SK-MEL-5 (cell line): ENCODE measurements at places on chromosomes 12 and 14. TPM values are rescaled to one million over a fixed set of nuclear protein-coding genes. Genes with fewer than 3 reads are reported as not detected.

DNA sequence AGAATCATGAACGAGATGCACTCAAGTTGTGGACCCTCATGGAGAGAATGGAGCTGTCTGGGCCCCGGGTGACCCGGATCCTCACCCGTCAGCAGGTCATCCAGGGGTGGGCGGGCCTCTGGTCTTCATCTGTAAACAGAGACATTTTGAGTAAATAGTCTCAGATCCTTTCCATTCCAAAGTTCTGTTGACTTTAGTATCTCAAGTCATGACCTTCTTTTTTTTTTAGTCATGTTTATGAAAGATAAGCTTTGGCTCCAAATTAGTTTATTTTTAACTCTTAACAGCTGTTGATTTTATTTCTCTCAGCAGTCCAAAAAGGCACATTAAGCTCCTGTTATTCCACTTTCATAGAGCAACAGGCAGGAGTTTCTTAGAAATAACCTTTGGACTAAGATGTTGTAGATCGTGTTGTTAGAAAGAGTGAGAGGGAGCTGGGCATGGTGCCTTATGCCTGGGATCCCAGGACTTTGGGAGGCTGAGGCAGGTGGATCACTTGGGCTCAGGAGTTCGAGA lies 48.9 kb upstream of the AMN start:
- no peak for DNase-seq

- no peak for DNase-seq
These were observed 19.6 kb downstream of the TC2N start for GRCh38 chr14:91847693-91848092.

DNA sequence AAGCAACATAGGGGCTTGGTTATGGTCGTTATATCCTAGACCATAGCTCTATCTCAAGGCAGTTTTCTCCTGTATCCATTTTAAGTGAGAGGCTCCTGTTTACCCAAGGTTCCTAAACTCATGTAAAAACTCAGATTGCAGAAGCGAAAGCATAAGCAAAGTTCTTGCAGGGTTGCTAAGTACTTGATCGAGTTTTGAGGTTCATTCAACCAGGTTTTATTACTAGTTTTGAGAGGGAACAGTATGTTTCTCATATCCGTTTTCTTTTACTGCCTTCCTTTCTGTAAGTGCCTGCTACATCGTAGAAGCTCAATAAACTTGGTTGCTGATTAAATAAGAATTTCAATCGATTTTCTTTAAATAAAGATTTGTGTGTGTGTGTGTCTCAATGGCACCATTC lies 5.1 kb downstream of the AKAP3 start:
- DNase-seq: no peak

DNA sequence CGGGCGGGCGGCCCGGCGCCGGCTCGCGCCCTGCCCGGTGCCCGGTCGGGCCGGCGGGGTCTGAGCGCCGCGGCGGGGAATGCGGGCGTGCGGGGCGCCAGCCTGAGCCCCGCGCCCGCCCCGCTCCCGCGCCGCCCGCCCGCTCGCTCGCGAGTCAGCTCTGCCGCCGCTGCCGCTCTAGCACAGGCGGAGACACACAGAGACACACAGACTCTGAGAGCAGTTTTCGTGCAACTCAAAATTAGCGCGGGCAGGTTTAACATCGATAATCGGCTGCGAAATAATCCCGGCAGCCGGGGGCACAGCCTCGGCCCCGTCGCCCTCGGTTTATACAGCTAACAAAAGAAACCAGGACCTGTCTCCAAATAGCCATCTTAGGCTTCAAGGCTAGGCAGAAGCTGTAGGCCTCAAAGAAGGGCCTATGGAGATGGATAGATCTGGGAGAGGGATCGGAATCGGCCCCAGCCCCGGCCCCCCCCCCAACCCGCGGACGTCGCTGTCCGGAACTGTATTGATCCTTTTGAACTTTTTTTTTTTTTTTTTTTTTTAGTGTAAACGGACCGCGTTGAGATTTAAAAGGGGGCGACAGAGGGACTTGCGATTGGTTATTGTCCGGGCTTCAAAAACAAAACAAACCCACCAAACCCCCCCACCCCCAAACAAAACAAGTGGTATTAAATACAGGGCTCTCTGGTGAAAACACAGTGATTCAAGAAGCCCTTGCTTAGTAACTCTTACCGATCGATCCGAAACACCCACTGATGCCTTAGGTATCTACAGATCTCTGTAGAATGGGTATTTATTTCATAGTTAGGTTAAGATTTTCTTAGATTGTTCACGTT lies 1.1 kb downstream of the ARID2 start:
- DNase-seq: peak; percentile 64

- no peak for DNase-seq
These were observed 253.7 kb downstream of the MSRB3 start for GRCh38 chr12:65532162-65532561.

- peak; percentile 39 for DNase-seq
These were observed 51.4 kb upstream of the CISTR start for GRCh38 chr12:53803194-53803593.

The SLC38A2 gene
- total RNA-seq: 257 and 278 TPM in 2 replicates
